NCI-H2107 (cell line): ENCODE measurements at places on chromosomes 7 and 10.

- no peak for DNase-seq
Observed at GRCh38 chr10:71242622-71243009, 30.2 kb downstream of the UNC5B start.

- peak; percentile 5 for DNase-seq
Observed at GRCh38 chr10:44801383-44802327, 109.5 kb upstream of the TMEM72 start.

GRCh38 chr10:52755297-52756062 is 17.1 kb downstream of the MBL2 start:
- DNase-seq, result no peak

DNA sequence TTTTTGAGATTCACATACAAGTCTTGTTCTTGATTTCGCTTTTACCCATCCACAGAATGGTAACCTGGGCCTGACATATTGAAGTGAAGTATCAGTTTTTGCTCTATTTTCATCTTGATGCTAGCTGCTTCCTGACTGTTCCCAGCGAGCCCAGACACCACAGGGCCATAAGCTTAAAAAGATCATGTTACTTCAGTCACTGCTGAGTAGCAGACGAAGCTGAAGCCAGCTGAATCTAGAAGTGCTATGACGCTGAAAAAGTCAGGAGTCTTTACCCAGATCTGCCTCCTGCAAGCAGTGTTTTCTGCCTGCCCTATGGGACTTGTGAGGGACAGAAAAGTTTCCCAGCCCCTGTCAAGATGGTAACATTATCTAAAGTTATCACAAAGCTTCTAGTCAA is 2.7 kb upstream of the PRXL2A start:
- peak; percentile 36 for DNase-seq

GRCh38 chr7:42315103-42315502 is 78.1 kb upstream of the GLI3 start:
- DNase-seq, result no peak

GRCh38 chr7:17584822-17585221 is 286.4 kb downstream of the AHR start:
- no peak for DNase-seq

DNA sequence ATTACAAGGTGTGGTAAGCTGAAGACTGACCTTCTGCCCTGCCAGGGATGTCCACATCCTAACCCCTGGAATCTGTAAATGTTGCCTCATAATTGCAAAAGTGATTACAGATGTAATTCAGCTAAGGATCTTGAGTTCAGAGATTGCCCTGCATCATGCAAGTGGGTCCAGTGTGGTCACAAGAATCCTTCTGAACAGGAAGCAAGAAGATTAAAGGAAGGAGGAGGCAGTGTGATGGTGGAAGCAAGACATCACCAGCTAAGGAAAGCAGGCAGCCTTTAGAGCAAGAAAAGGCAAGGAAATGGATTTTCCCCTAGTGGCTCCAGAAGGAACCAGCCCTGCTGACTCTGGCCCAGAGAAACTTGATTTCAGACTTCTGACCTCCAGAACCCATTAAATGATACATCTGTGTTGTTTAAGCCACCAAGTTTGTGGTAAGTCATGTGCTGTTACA is 78.1 kb downstream of the USP6NL start:
- DNase-seq, result no peak

DNA sequence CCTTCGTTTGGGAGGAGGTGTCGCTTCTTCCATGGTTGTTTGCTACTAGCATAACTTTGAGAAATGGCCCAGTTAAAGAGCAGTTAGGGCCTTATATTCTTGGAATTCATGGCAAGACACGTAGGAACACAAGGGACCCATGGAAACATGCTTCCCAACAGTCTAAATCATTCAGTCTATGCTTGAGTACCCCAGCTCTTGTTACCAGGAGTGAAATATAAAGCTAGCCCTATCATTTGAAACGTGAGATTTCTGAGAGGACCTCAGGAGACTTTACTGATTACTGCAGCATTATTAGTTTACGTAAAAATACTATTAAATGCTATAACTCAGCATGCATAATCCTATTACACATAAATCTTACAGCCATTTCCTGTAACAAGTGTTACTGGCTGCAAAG is 328.6 kb upstream of the CDC14C start:
- no peak for DNase-seq

- DNase-seq, result no peak
Observed at GRCh38 chr7:5681979-5682546, 99.4 kb downstream of the RNF216 start.

- DNase-seq, result no peak
Observed at GRCh38 chr7:116884691-116885090, 22.3 kb downstream of the CAPZA2 start.

DNA sequence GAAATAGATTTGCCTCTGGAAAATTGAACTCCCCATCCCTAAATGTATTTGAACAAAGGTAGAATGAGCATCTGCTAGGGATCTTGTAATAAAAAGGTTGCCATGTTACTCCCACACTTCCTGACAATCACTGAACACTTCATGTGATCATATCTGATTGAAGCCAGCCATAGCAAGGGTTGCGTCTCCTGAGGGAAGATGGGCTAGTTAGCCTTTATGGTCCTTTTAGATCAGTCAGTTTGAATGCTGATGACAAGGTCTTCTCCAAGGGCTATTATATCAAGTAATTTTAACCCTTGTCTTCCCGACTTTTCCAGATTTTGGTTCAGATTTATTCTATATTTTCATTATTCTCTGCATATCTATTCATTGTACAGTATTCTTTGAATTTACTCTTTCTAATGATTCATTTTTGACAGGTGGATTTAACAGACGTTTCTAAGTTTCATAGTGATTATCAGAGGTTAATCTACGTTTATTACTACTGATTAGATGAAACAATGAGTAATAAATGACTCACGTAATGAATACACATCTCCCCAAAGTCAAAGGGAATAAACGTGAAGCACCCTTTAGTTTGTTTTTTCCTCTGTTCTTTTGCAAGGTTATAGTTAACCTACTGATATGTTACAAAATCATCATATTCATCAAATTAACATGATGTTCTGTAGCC is 28.1 kb downstream of the CSGALNACT2 start:
- DNase-seq, result no peak

GRCh38 chr10:31242902-31243301 is 76.1 kb upstream of the ZEB1 start:
- no peak for DNase-seq

DNA sequence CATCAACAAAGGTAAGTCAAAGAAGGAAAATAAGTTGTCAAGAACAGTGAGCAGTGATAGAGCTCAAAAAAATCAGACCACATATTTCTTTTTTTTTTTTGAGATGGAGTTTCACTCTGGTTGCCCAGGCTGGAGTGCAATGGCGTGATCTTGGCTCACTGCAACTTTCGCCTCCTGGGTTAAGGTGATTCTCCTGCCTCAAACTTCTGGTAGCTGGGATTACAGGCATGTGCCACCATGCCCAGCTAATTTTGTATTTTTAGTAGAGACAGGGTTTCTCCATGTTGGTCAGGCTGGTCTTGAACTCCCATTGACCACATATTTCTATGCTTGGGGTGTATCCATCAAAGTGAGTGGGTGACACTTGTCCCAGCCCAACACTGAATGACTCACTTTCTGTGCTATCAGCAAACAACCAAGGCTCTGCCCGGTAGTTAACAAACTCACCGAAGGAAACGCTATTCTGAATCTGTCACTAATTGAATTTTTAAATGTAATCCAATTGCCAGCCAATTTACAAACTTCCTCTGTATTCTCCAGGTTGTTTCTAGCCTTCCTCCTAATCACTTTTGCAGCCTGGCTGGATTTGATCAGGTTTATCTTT is 19.6 kb upstream of the SMNDC1 start:
- no peak for DNase-seq

DNA sequence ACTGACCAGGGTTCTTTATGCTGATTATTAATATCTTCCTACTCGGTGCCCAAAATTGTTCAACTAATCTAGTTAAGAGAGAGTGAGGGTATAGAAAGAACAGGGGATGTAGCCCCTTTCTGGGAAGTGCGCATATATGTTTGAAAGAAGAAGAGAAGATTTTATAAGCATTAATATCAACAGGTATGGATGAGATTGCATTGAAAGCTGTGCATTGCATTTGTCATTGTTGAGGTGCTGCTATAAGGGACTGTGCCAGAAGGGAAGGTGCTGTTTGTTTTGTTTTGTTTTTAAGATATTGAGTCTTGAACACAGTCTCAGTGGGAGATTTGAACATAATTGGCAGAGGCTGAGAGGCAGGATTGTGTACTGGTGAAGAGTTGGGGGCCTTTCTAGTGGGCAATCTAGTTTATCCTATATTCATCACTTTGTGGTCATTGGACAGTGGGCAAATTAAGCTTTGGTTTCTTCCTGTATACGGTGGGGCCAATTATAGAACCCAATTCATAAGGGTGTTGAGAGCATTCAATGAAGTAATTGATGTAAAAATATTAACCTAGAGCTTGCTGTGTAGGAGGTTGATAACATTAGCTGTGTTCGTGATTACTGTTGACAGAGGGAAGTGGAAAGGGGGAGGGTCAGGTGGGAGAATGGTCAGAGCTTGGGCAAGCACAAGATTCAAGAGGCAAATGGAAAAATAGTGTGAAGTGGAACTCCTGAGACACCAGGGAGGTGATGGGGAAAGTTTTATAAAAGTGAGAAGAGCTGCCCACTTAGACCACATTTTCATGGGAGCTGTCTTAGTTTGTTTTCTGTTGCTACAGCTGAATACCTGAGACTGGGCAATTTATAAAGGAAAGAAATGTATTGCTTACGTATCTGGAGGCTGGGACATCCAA is 19.9 kb upstream of the PCGF5 start:
- DNase-seq, result no peak

DNA sequence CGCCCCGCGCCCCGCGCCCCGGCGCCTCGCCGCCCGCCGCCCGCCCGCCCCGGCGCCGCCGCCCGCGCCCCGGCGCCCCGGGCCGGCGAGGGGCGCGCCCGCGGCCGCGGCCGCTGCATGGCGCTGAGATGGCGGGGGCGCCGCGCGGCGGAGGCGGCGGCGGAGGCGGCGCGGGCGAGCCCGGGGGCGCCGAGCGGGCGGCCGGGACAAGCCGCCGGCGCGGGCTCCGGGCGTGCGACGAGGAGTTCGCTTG is 174 bp downstream of the ADCY1 start:
- peak; percentile 25 for DNase-seq

DNA sequence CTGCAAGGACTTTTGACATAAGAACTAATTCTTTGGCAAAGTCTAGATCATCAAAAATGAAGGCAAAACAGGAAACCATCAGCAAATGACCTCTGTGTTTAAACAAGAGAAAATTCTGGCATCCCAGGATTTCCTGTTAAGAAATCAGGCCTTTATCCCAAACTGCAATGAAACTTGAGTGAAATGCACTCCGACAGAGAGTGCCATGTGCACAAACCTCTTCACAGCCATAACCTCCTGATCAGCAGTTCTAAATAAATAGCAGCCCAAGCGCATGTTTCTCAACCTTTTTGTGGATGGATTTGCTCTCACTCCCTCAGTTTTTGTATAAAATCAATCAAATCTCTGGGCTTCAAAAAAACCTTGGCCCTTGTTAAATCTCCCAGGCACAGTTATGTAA is 107.7 kb upstream of the EEPD1 start:
- DNase-seq, result no peak

- DNase-seq, result no peak
Observed at GRCh38 chr10:30017556-30017955, 41.8 kb downstream of the JCAD start.

- no peak for DNase-seq
Observed at GRCh38 chr10:116944911-116945310, 60.1 kb downstream of the SHTN1 start.

GRCh38 chr7:51351661-51352060 is 35.1 kb upstream of the COBL start:
- DNase-seq, result no peak

GRCh38 chr10:17547060-17547459 is 70.1 kb downstream of the HACD1 start:
- DNase-seq, result no peak

DNA sequence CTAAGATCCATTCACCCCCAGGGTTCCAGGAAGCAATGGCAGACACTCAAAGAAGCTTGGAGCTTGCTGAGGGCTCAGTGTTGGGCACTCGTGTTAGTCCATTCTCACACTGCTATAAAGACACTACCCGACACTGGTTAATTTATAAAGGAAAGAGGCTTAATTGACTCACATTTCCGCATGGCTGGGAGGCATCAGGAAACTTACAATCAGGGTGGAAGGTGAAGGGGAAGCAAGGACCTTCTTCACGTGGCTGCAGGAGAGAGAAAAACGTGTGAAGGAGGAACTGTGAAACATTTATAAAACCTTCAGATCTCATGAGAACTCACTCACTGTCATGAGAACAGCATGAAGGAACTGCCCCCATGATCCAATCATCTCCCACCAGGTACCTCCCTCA is 44.7 kb upstream of the SMNDC1 start:
- DNase-seq, result no peak

- no peak for DNase-seq
Observed at GRCh38 chr7:74217455-74218342, 7.9 kb downstream of the LAT2 start.

DNA sequence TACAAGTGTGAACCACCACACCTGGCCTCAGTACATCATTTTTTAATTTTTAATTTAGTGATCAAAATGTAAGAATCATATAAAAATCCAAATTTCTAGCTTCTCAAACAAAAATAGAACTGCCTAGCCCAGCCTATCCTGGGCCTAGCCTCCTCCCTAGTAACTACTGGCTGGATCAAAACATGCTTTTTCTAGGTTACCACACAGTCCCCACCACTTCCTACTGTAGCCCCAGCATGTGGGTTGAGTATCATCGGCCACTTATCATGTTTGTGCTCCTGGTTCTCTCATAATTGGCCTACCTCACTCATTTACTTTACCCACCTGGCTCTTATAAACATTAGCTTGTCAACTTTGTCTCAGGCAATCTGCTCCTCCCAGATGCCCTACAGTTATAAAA is 52.9 kb downstream of the DNAJC12 start:
- DNase-seq, result no peak

- no peak for DNase-seq
Observed at GRCh38 chr7:13581097-13581496, 408.4 kb downstream of the ETV1 start.

DNA sequence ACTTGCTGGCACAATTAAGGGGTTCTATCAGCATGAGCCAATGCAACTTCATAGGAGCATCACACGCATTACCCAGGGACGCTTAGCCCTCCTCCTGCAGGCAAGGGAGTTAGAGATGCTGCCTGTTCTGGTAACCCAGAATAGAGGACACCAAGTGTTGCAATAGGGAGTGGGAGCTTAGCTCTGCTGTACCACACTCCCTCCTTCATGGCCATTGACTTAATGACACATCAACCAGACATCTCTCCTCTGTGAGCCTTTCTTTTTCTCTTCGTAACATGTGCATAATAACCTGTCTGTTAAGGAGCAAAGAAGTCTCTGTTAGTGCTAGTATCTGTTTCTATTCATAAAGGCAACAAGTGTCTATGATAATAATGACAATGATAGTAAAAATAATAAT is 282.4 kb downstream of the SORCS3 start:
- no peak for DNase-seq
